Ascending aorta (tissue), 2 donors: ENCODE measurements at places on chromosomes 7 and 10. TPM values are rescaled to one million over a fixed set of nuclear protein-coding genes. Genes with fewer than 3 reads are reported as not detected.

GRCh38 chr10:44477046-44477425 is 92.1 kb upstream of the CXCL12 start:
- DNase-seq = no peak

DNA sequence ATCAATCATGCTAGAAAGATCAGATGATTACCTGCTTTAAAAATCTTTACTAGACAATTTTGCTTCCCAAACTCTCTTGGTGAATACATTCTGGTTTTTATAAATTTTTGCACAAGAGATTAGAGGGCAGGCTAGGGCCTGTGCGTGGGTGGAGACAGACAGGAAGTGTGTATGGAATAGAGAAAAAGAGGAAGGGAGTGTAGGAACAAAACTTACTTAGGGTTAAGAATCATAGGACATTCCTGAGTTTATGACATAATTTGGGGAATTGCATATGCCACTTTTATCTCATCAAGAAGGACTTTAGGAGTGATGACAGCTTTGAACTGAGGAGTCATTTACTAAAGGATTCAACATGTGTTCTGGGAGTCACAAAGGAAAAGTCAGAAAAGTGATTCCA is 31.3 kb downstream of the LAMB1 start:
- no peak for DNase-seq

DNA sequence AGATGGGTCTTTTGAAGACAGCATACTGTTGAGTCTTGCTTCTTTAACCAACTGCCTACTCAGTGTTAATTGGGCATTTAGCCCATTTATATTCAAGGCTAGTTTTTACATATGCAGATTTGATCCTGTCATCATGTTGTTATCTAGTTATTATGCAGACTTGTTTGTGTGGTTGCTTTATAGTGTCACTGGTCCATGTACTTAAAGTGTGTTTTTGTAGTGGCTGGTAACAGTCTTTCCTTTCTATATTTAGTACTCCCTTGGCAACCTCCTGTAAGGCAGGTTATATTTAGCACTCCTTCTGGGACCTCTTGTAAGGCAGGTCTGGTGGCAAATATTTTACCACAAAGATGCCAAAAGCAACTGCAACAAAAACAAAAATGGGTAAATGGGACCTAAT is 66.7 kb downstream of the TES start:
- DNase-seq = no peak

DNA sequence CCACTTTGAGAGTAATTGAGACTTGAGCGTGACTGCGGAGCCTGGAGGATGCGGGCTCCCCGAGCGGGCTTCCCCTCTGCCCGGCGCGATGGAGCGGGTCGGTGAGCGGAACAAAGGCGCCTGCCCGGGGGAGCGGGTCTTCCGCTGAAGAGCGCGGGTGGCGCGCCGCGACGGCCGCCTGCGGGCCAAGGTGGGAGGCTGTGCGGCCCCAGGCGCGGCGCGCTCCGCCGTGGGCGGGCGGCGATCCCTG is at the start of gene GALNT17:
GALNT17 (plus strand) TSS at position 18 of the 250 bp plus-strand sequence.
- DNase-seq = no peak

GRCh38 chr10:13395540-13395939 is 47.4 kb upstream of the SEPHS1 start:
- no peak for DNase-seq

GIMAP5 gene
- total RNA-seq = 89.3 TPM
